ENCODE measurements at places on chromosomes 1 and 21. TPM values are rescaled to one million over a fixed set of nuclear protein-coding genes. Genes with fewer than 3 reads are reported as not detected.

DNA sequence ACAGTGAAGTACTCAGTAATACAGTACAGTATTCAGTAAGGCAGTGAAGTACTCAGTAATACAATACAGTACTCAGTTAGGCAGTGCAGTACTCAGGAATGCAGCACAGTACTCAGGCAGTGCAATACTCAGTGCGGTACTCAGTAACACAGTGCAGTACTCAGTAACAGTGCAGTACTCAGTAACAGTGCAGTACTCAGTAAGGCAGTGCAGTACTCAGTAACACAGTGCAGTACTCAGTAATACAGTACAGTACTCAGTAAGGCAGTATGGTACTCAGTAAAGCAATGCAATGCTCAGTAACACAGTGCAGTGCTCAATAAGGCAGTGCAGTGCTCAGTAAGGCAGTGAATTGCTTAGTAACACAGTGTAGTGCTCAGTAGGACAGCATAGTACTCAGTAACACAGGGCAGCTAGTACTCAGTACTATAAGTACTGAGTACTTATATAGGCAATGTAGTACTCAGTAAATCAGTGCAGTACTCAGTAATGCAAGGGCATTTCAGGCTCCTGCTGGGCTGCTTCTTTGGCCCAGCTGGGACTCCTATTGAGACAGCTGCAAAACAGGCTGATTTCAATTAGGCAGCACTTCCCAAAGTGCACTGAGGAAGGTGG is 411.3 kb downstream of the DISC1 start:
- no peak overlapping the region for H3K4me3 ChIP-seq
- no peaks in the 10 kb centered on the region for H3K27me3 ChIP-seq
- H3K4me1 ChIP-seq, result no peaks in the 10 kb centered on the region
- H3K27ac ChIP-seq, result no peak overlapping the region
- DNase-seq, result no peak

- H3K27me3 ChIP-seq, result no peaks in the 10 kb centered on the region
- no peak overlapping the region for H3K27ac ChIP-seq
- no peaks in the 10 kb centered on the region for H3K4me1 ChIP-seq
Observed at GRCh38 chr1:153168686-153169085, 18.0 kb upstream of the SPRR2G start.

DNA sequence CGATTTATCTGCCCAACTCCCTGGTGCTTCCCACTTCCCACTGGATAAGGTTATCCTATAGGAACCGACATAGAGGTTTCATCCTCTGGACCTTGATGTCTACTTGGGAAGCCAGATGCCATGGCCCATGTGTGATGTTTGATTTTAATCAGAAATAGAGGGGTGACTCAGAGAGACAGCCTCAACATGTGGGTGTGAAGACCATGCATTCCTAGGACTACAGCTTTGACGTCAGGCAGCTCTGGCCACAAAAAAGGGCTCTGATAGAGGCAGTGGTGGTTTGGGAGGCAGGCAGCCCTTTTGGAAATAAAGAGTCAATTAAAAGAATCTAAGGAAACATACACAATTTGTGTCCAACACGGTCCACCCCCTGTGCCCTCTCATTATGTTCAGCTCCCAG is 5.2 kb upstream of the SH2D2A start:
- H3K4me1 ChIP-seq, result no peaks in the 10 kb centered on the region
- H3K4me3 ChIP-seq, result no peak overlapping the region
- DNase-seq, result no peak
- no peaks in the 10 kb centered on the region for H3K27me3 ChIP-seq

DNA sequence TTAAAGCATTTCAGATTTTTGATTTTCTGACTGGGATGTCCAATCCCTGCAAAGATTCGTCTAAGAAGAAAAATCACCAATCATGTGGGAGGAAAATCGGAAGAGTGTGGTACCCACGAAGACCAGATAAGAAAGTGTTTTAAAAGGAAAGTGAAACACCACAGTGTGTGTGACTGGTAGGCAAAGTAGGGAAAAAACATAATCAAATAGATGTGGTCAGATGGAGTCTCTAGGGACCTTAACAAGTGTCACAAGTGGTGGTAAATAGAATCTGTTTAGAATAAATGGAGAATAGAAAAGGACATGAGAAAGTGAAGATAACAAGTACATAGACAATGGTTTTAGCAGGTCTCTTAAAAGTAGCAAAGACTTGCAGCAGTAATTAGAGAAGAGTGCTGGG is 154.6 kb downstream of the SLC30A10 start:
- no peak overlapping the region for H3K27ac ChIP-seq
- no peak overlapping the region for H3K4me3 ChIP-seq
- H3K27me3 ChIP-seq, result no peaks in the 10 kb centered on the region
- no peak for DNase-seq
- no peaks in the 10 kb centered on the region for H3K4me1 ChIP-seq

- H3K27me3 ChIP-seq, result no peaks in the 10 kb centered on the region
- no peaks in the 10 kb centered on the region for H3K36me3 ChIP-seq
- no peak overlapping the region for H3K27ac ChIP-seq
- DNase-seq, result no peak
- H3K4me1 ChIP-seq, result no peaks in the 10 kb centered on the region
- H3K4me3 ChIP-seq, result no peak overlapping the region
Observed at GRCh38 chr1:69852706-69853105, 285.0 kb downstream of the LRRC7 start.

The SPATA1 gene
- total RNA-seq, result 0.99 TPM

- peaks cover 28% of the 10 kb centered on the region for H3K4me1 ChIP-seq
- no peaks in the 10 kb centered on the region for H3K36me3 ChIP-seq
Observed at GRCh38 chr1:39672551-39672947, 642 bp upstream of the NT5C1A start.

DNA sequence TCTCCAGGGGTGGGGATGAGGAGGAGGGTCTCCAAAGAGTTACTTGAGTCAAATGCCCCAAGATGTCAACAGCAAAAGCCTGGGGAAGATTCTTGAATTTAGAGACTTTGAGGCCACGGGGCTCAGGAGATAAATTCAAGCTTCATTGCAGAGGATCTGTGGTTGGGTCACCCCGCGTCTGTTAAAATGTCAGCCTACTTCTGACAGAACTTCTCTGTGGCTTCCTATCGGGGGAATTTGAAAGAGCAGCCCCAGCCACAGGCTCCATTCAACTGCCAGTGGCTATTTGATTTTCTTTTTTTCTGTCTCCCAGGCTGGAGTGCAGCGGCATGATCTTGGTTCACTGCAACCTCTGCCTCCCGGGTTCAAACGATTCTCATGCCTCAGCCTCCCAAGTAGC is 62.5 kb upstream of the EFHD2 start:
- no peak for DNase-seq
- no peak overlapping the region for H3K4me3 ChIP-seq
- peaks cover 7% of the 10 kb centered on the region for H3K36me3 ChIP-seq

DNA sequence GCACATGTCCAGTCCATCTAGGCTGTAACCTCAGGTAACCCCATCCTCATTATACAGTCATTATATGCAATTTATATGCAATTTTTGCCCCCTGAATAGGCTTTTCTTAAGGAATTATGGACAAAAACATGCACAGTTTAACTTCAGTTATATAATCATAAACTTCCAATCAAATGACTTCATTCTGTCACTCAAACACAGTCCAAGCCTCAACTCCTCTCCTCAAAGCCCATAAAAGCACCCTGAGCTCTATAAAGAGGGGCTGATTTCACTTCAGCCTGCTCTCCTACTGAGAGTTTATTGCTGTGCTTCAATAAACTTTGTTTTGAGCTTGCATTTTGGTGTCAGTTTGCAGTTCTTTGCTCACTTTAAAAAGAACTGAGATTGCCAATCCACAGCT is 1805.5 kb downstream of the BRINP3 start:
- DNase-seq, result no peak
- H3K36me3 ChIP-seq, result no peaks in the 10 kb centered on the region
- no peak overlapping the region for H3K4me3 ChIP-seq
- H3K27me3 ChIP-seq, result no peaks in the 10 kb centered on the region
- no peaks in the 10 kb centered on the region for H3K4me1 ChIP-seq
- H3K27ac ChIP-seq, result no peak overlapping the region

DNA sequence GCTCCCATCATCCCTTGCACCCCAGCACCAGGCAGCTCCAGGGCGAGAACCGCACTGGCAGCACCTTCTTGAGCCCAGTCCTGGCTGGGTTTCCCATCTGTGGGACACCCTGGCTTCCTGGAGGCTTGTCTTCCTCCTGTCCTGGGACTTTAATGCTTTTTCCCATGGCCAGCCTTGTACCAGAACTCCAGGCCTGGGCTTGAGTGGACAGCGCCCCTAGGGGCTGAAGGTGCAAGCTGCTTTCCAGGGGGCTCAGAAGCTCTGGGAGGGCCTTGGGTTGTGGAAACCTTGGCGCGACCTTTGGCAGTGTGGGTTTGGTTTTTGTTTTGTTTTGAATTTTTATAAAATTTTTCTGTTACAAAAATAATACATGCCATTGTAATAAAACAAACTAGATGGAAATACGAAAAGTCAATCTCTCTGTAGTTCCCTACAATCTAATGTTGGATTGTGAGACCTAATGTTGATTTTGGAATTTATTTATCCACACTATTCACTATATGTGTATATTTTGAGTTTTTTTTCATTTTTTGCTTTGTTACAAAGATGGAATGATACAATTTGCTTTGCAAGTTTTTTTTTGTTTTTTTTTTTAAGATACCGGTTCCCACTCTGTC is 33.8 kb upstream of the RPL11 start:
- no peak overlapping the region for H3K4me3 ChIP-seq
- DNase-seq, result no peak
- no peaks in the 10 kb centered on the region for H3K4me1 ChIP-seq
- no peaks in the 10 kb centered on the region for H3K36me3 ChIP-seq

DNA sequence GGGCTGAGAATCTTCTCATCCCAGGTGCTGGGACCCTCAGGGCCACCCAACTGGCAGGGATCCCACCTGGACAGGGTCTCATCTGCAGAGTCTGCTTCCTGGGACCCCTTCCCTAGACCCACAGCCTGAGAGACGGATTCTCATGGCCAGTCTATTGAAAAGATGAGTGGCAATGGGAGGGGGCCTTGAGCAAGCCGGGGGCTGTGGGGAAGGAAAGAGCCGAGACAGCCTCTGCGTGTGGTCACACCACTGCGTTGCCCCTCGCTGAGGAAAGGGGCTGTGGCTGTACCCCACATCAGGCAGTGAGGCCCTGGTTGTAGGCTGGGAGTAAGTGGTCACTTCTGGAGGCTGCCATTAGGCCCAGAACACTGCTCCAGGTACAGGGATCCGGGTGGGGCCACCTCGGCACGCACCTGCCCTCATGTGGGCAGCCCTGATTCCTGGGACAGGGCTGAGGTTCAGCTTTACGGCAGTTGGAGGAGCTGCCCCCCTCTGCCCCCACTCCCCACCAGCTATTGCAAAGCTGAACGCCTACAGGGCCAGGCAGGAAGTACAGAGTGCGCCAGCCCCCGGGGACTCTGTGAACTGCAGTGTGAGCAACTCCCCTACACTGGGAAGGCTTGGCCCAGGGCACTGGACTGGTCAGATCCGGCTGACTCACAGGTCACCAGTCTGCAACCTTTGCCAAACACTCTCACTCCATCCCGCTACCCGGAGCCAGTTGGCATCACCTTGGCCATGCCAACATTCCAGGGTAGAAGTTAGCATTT is 106.9 kb downstream of the RIPK4 start:
- H3K4me1 ChIP-seq, result peaks cover 9% of the 10 kb centered on the region
- no peak for DNase-seq
- H3K36me3 ChIP-seq, result no peaks in the 10 kb centered on the region
- H3K27ac ChIP-seq, result no peak overlapping the region
- peaks cover 2% of the 10 kb centered on the region for H3K27me3 ChIP-seq
- H3K4me3 ChIP-seq, result no peak overlapping the region

- H3K27ac ChIP-seq, result no peak overlapping the region
- H3K27me3 ChIP-seq, result no peaks in the 10 kb centered on the region
- H3K4me3 ChIP-seq, result no peak overlapping the region
- peaks cover 3% of the 10 kb centered on the region for H3K36me3 ChIP-seq
Observed at GRCh38 chr21:45547545-45547900, 5.3 kb upstream of the SLC19A1 start.

DNA sequence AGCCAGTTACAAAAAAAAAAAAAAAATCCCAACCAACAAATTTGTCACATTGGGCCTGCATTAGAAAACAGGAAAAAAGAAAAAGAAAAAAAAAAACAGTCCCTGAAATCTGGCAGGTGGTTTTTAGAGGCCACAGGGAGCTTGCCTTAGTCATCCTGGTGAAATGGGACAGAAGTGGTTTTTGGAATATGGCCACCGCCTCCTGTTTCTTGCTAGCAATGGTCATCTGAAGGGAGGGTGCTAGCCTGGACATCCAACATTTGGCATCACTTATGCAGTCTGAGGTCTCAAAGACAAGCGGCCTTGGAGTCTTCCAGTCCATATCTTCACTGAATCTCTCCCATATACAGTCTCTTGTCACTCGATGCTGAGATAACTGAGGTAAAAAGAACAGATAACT is 20.1 kb upstream of the NKAIN1 start:
- no peak for DNase-seq
- H3K4me3 ChIP-seq, result no peak overlapping the region
- peaks cover 18% of the 10 kb centered on the region for H3K36me3 ChIP-seq
- H3K27me3 ChIP-seq, result no peaks in the 10 kb centered on the region
- H3K27ac ChIP-seq, result no peak overlapping the region

Measured in spinal cord (tissue), 10 donors.